ENCODE measurements at places on chromosomes 12 and 14. TPM values are rescaled to one million over a fixed set of nuclear protein-coding genes. Genes with fewer than 3 reads are reported as not detected.

DNA sequence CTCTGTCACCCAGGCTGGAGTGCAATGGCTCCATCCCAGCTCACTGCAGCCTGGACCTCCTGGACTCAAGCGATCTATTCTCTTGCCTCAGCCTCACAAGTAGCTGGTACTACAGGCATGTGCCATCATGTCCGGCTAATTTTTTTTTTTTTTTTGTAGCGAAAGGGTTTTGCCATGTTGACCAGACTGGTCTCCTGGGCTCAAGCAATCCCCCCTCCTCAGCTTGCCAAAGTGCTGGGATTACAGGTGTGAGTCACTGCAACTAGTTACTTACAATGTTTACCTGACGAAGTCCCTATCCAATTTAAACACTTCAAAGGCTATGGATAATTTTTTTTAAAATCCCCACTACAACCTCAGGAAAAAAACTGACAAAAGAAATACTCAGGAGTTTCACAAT lies 1.8 kb downstream of the KRR1 start:
- no peak for DNase-seq

DNA sequence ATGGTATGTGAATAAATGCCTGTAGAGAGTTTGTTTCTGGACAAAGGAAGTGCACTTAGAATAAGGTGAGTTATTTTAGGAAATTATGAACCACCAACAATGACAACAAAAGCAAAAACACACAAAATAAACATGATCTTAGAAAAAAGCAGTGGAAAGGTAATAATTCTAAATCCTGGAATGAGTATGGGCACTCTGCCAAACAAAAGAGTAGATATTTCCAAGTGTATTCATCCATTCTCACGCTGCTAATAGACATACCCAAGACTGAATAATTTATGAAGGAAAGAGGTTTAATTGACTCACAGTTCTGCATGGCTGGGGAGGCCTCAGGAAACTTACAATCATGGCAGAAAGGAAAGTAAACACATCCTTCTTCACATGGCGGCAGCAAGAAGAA lies 269.3 kb upstream of the NPAS3 start:
- DNase-seq = no peak

GRCh38 chr12:50132505-50133135 lies 20.6 kb downstream of the COX14 start:
- peak; percentile 28 for DNase-seq

GRCh38 chr12:31002361-31002725 lies 71.3 kb upstream of the DDX11 start:
- no peak for DNase-seq

DNA sequence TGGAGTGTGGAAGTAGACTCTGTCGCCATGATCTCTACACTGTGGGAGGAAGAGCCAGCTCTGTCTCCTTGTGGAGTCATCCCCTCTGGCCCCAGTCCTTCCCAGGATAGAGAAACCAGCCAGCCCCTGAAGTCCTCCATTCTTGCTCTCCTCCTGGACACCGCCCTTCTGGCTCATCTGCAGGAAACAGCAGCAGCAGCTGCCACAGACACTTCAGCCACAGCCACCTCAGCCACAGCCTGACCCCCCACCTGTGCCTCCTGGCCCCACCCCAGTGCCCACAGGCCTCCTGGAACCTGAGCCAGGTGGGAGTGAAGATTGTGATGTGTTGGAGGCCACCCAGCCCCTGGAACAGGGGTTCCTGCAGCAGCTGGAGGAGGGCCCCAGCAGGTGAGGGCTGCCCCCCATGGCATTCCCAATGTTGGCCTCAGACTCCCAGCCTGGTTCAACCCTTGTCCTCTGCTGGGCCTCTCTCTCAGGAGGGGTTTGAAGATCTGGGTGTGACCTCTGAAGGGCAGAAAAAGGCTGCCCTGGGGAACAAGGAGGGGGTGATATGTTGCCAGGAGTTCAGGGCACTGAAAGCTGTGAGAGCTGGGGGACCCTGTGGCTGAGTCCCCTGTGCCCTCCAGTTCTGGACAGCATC lies 10.5 kb downstream of the PRPF40B start:
- no peak for DNase-seq

DNA sequence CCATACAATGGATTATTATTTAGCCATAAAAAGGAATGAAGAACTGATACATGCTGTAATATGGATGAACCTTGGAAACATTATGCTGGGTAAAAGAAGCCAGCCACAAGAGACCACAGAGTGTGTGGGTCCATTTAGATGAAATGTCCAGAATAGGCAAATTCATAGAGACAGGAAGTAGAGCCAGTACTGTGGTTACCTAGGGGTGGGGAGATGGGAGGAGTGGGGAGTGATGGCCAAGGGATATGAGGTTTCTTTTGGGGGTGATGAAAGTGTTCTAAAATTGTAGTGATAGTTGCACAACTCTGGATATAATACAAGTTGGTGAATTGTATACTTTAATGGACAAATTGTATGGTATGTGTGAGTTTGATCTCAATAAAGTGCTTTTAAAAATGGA lies 18.6 kb downstream of the JDP2 start:
- DNase-seq = no peak

DNA sequence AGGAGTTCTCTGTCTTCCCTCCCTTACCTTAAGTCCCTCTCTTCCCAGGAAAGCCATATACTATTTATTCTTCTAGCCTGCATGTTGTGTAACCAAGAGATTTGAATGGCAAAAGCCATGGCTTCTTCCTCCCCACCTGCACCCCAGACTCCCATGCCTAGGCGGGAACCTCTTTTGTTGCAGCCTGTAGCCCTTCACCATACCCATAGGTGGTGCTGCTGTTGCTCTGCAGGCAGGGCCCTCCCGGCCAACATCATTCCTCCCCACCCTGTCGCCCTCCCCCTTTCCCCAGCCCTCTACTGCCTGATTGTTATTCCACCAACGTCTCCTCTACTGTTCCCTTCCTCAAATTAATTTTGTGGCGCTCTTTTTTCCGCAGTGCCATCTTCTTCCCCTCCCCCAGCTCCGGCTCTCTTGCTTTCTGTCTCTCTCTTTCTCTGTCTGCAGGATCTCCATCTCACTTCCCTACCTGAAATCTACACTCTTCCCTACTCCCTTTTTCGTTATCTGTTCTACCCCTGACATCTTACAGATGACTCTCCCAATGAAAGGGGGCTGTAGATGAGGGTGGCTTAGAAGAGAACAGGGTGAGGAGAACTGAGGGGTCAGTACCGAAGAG lies 13.8 kb downstream of the NGDN start:
- no peak for DNase-seq

DNA sequence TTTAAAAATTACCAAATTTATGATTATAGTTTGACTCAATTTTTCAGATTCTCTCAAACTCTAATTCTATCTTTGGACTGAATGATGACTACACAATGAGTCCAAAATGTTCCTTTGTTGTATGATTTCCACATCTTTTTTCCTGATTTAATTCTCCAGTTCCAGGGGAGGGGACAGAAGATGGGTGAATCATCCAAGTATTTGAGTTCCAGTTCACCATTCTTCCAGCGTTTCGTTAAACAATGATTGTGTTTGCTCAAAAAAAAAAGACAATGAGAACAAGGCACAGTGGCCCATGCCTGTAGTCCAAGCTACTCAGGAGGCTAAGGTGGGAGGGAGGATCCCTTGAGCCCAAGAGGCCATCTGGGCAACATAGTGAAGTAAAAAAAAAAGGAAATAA lies 23.8 kb downstream of the BAZ1A start:
- no peak for DNase-seq

GRCh38 chr12:95266254-95266653 lies 48.6 kb downstream of the VEZT start:
- no peak for DNase-seq

- no peak for DNase-seq
These were observed 76.7 kb upstream of the SLCO1B1 start for GRCh38 chr12:21054334-21054733.

NKX2-8 gene
- not detected for total RNA-seq

BIN2 gene
- 3.6 TPM for total RNA-seq

IQSEC3 gene
- 0.84 TPM for total RNA-seq

SOAT2 gene
- total RNA-seq = 2.9 TPM

STAT6 gene
- 247 TPM for total RNA-seq

PMCH gene
- total RNA-seq = not detected

LRP1-AS gene
- not detected for total RNA-seq

TRHDE gene
- total RNA-seq = 0.98 TPM

GLIPR1L2 gene
- 1.5 TPM for total RNA-seq
